ENCODE measurements at places on chromosomes 4 and X.

DNA sequence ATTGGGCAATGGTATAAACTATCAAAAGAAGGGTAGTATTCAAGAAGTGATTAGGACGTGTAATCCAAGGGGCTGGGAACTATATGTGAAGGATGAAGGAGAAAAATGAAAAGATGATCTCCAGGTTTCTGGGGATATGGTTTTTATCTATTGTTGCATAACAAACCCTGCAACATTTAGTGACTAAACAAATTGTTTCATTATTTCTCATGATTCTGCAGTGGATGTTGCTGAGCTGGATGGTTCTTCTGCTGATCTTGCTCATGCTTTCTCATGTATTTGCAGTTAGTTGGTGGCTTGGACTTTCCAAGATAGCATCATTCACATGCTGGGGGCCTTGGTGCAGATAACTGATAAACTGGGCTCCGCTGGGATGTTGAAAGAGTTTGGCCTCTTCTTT is 29.1 kb downstream of the PHOX2B start:
- DNase-seq, result no peak

DNA sequence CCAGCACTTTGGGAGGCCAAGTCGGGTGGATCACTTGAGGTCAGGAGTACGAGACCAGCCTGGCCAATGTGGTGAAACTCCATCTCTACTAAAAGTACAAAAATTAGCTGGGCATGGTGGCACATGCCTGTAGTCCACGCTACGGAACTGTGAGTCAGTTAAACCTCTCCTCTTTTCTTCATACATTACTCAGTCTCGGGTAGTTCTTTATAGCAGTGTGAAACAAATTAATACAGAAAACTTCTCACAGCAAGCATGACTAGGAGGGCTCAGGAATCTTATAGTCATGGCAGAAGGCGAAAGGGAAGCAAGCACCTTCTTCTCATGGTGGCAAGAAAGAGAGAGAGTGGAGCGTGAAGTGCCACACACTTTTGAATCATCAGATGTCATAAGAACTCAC is 358.9 kb downstream of the NLGN4X start:
- no peak for DNase-seq

DNA sequence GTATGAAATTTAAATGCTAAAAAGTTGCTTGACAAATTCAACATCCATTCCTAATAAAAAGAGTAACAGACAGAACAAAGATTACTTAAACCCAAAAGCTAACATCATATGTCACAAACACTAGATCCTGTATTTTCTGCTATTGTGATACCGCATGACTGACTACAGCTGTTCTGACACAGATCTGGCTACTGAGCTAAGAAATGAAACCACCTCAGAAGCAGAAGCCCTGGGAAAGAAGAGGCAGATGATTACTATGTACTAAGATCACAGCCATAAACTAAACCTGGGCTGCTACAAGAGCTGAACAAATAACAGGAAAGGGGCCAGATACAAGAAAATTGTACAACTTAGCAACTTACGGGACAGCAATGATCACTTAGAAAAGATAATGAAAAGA is 9.4 kb downstream of the LETM1 start:
- DNase-seq, result no peak

DNA sequence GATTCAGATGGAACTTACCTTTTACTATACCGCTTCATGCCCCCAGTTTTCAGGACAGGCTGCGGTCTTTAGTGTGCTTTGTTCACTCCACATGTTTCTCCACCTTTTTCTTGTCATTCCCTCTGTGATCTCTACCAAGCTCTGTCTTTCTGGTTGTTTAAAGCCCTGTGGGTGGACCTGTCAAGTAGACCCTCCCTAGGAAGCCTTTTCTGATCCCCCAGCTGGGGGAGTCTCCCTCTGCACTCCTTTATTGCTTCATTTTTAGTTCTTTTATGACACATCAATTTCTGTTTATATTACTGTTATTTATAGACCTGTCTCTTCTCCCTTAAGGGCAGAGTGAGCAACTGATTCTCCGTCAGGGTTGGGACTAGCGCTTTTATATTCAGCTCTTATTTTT is 150.2 kb downstream of the C4orf33 start:
- DNase-seq, result no peak

DNA sequence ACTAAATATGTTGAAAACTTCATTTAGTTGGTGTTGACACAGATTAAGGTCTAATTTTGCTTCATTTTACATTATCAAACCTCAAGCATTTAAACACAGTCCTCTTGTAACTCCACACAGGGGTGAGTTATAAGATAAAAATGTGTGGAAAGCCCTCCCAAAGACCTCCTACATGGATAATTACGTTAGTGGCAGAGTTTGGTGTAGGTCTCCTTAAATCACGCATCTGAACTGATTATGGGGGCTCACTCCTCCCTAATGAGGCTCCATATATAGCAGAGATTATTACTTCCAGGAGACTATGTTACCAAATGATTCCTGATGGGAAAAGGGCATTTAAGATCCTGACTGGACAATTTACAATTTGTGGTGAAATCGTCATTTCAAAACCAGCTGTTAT is 32.2 kb upstream of the VCX3B start:
- DNase-seq, result no peak

- no peak for DNase-seq
These were observed 46.5 kb downstream of the CWH43 start for GRCh38 chr4:49032440-49033161.

DNA sequence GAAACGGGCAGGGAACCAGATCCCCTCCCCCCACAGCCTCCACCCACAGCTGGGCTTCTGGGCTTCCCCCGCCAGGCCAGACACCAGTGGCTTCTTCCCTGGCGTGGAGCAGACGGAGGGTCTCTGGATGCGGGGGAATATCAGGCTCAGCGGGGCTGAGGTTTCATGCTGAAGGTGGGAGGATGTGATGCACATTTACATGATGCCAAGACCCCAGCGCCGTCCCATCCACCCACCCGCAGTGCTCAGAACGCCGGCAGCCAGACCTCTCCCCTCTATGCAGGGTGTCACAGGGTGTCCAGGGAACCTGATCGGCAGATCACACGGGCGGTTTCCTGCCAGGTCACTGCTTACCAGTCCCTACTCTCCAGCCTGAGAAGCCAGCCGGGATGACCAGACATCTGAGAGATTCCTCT is 12.8 kb upstream of the TNIP2 start:
- DNase-seq, result no peak

DNA sequence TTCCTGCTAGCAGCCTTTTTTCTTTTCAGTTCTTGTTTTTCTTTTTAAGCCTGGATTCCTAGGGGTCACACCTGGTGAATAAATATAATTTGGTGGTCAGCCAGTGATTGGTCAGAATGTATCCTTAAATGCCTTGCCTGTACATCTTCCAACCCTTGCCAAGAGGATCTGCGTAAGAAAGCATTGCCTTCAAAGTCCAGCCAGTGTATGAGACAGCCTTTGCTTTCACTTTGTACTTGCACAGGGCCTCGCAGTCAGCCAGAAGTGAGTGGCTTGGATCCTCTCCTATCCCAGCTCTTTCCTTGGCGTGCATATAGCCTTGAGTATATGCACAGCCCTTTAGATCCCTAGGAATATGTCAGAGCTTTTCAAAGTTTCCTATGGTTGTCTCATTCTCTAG is 22.2 kb downstream of the KANTR start:
- no peak for DNase-seq

GRCh38 chr4:61446941-61447340 is 246.8 kb downstream of the ADGRL3 start:
- DNase-seq, result no peak

GRCh38 chr4:163846008-163846407 is 351.5 kb downstream of the TMA16 start:
- DNase-seq, result no peak

DNA sequence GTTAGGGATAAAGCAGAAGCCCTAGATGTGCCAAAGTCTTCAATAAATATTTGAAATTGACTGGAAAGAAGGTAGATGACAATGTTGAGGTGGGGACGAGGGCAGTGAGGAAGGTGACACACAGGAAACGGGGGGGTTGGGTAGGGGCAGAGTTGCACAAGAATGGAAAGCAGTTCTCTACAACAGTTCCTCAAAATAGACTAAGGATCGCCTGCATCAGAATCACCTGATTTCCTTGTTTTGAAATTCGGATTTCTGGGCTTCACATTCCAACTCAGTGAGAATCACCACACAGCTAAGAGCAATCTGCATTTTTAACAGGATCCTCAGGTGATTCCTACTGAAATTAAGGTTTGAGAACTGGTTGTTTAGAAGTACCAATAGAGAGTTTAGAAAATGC is 70.6 kb downstream of the ARFIP1 start:
- DNase-seq, result no peak

- DNase-seq, result no peak
These were observed 8.0 kb upstream of the PITX2 start for GRCh38 chr4:110630688-110631402.

DNA sequence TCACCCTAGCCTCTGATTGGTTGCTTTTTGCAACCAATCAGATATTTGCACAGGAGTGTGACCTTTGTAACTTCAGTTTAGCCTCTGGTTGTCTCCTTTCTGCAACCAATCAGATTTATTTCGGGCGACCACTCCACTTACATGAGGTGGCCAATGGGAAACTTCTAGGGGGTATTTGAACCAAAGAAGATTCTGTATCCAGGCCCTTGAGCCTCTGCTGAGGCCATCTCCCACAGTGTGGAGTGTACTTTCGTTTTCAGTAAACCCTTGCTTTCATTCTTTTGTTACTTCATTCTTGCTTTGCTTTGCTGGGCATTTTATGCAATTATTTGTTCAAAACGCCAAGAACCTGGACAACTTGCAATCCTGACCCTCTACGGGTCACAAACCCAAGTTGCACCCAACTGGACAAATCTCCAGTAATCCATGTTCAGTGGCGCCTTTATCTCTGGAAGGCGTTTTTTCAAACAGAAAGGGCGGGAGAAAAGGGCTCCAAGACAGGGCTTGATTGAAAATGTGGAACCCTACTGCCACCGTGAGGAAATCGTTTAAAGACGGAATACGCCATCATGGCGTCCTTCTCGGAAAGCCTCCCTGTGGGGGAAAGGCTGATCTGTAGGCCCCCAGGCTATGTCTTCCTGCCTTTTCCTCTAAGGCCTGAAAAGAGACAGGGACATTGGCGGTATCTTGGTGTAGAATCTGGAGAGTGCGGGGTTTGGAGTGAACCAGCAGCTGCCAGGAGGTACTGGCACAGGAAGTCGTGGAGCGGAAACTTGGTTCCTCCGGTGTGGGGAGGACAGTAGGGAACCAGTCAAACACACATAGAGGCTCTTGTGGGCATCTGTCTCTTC is 184.6 kb downstream of the OR13H1 start:
- DNase-seq, result peak; percentile 15

DNA sequence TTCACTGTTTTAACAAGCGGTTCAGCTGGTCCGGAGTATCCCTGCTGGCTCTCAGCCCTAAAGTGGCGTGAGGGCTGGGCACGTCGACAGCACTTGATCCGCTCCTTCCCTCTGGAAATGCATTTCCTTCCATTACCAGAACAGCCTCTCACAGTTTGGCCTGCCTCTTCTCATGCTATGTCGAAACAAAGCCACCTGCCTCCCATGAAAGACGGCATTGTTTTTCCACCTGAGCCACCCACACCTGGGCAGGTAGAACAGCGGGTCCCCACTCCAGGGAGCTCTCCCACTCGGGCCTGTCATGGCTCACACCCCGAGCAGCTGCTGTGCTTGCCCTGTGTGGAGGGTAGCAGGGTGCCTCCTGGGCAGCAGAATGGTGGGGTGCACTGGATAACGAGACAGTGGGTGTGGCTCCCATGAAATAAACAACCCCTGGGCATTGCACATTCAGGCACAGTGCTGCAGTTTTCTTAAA is 86.2 kb downstream of the FHDC1 start:
- no peak for DNase-seq

DNA sequence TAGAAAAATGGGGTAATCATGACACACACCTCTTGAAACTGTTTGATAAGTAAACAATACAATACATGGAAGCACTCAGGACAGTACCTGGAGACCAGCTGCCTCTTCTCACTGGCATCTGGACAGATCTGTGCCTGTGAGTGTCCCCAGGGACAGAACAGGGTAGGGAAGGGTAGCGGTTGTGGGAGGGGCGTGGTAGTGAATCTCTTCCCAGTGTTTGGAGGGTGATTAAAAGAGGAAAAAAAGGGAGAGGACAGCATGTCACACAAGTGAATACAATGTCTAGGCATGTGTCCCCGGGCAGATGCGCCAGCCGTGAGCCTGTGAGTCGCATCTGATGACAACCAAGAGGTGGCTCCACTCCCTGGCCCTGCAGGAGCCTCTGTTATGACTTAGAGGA is 138.8 kb upstream of the MSX1 start:
- no peak for DNase-seq

DNA sequence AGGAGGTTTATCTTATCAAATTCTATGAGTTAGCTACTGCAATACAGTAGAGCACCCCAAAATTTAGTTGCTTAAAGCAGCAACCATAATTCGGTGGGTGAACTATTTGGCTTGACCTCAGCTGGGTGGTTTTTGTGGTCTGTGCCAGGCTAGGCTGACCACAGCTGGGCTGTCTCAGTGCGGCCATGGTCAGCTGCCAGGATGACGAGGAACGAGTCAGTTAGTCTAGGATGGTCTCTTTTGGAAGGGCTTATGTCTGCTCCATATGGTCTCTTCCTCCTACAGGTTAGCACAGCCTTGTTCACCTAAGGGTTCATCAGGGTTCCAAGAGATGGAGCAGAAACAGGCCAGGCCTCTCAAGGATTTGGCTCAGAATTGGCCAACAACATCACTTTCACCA is 210.4 kb downstream of the PALLD start:
- DNase-seq, result no peak

GRCh38 chr4:128776794-128777216 is 32.7 kb upstream of the JADE1 start:
- no peak for DNase-seq

GRCh38 chr4:142222127-142222526 is 585.7 kb downstream of the IL15 start:
- no peak for DNase-seq

GRCh38 chr4:151218343-151218742 is 58.6 kb upstream of the PRSS48 start:
- no peak for DNase-seq

DNA sequence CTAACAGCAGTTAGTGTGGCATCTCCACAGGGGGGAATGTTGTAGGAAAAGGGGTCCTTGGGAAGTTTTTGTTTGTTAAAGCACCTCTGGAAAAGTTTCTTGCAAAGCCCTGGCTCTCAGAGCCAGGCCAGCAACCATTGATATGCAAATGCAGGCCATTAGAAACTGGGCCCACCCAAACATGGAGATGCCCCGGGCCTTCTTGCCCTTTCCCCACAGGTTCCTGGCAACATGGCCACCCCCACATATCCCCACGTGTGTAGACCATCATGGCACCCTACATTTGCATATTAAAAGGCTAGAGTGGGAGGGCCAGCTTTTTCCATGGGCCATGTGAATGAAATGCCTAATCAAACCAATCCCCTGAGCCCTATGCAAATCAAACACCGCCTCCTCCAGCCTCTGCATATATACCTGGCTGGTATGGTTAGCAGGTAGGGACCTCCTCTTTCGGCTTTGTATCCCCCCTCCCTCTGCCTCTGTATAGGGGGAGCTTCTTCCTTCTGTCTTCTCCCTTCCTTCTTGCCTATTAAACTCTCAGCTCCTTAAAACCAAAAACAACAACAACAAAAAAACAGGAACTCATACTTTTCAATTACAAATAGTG is 44.0 kb upstream of the ZCCHC13 start:
- no peak for DNase-seq

Data from NCI-H2081 treated with DMSO at 0.1 percent for 48 hours (cell line).